Activated naive CD4-positive, alpha-beta T cell treated with anti-CD3 and anti-CD28 coated beads for 36 hours (primary cell): ENCODE measurements at places on chromosomes 6 and 20. TPM values are rescaled to one million over a fixed set of nuclear protein-coding genes. Genes with fewer than 3 reads are reported as not detected.

DNA sequence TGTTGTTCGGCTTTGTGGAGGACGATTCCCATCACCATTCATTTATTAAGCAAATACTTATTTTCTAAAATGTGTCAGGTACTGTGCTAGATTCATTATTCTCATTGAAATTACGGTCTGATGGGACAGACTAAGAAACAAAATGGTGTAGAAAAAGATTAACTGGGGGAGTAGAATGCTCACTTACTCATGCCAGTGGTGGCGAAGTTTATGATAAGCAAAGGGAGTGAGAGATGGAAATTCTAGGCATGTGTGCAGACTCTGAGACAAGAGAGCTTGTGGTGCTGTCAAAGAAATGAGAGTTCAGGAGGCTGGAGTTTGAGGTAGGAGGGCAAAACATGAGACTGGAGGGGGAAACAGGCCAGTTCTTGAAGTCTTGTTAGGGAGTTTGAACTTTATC lies 896 bp downstream of the RPP21 start:
- no peak for DNase-seq

Gene SCUBE3
- not detected for total RNA-seq

Gene MICAL1
- 22.9 TPM for total RNA-seq

GRCh38 chr6:47137073-47137472 lies 94.9 kb upstream of the ADGRF1 start:
- no peak for DNase-seq

Gene ASIP
- total RNA-seq: not detected

DNA sequence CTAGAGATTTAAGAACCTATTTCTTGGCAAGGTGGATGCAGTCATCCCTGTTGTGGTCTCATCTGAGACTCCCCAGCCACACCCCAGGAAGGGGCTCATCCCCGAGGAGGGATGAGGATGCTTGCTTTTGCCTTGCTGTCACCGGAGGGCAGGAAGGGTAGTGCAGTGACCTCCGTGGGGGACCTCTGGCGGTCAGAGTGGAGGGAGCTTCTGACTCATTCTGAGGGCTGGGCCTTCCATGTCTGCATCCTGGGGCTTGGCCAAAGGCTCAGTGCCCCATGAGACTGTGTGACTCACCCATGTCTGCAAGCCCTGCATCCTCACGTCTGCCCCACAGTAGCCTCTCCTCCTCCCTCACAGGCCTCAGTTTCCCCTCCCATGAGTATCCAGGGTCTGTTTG lies 38.7 kb downstream of the UQCC2 start:
- DNase-seq: no peak

GRCh38 chr6:32920715-32921114 lies 20.1 kb downstream of the HLA-DMB start:
- DNase-seq: no peak

DNA sequence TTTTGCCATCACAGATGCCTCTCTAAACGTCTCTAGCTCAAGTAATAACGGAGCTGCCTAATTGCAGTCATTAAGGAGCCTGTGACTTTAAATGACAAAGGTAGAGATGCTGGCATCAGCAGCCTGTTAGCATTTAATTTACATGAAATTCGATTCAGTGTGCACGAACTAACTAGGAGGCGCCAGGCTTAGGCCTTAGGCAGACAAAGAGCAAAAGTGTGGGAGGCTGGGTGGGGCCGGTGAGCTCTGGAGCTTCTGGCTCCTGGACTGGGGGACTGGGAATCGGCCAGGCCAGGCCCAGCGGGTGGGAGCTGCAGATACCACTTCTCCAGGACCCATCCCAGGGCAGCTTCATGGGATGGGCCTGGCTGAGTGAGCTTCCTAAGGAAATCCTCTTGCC lies 170.0 kb upstream of the AGPAT4 start:
- DNase-seq: no peak

GRCh38 chr6:90375681-90376439 lies 79.2 kb upstream of the BACH2 start:
- DNase-seq: no peak

GRCh38 chr20:43755390-43755789 lies 28.6 kb upstream of the GTSF1L start:
- no peak for DNase-seq

- no peak for DNase-seq
Observed at GRCh38 chr6:13678255-13678983, 33.2 kb downstream of the RANBP9 start.

DNA sequence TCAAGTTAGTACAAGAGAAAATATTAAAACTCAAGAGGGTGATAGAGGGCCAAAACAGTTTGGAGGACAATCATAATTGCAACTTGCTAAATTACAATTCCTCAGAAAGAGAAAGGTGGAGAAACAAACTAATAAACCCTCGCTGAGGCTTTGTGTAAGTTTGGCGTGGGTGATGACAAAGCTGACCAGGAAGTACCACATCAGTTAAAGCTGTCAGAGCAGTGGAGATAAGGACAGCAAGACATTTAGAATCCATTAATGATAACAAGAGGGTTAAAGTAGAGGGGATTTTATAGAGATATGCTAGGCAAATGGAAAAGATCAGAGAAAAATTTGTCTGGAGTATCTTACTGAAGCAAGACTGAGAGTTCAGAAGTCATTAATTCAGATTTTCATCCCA lies 334.4 kb downstream of the TFAP2B start:
- no peak for DNase-seq

Gene CLPSL1
- total RNA-seq: not detected

GRCh38 chr6:42436825-42437224 lies 14.9 kb downstream of the TRERF1 start:
- DNase-seq: no peak

GRCh38 chr6:117681162-117681741 lies 6.0 kb downstream of the NUS1 start:
- DNase-seq: no peak

- DNase-seq: no peak
Observed at GRCh38 chr20:17939622-17940223, 28.9 kb downstream of the SNX5 start.

DNA sequence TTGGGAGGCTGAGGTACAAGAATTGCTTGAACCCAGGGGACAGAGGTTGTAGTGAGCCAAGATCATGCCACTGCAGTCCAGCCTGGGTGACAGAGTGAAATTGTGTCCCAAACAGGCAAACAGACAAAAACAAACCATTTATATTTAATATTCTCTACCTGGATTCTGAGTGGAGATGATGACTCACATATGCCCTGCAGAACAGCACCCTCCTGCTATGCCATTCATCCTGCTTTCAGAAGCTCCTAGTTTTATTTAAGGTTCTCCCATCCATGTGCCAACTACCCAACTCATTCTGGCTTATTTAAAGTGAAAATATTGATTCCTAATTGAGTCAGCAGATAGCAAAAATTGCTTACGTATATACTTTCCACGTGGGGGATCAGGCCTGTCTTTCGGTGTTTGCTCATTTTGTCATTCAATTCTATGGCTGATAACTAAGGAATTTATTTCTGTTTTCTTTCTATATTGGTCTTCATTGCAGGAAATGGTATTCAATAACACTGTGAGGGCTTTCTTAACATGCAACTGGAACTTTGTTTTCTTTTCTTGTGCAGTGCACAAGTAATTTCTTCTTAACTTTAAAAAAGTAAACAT lies 459.1 kb upstream of the JAG1 start:
- DNase-seq: no peak

Gene MAP1LC3A
- 1.6 TPM for total RNA-seq

Gene SLC13A3
- not detected for total RNA-seq

DNA sequence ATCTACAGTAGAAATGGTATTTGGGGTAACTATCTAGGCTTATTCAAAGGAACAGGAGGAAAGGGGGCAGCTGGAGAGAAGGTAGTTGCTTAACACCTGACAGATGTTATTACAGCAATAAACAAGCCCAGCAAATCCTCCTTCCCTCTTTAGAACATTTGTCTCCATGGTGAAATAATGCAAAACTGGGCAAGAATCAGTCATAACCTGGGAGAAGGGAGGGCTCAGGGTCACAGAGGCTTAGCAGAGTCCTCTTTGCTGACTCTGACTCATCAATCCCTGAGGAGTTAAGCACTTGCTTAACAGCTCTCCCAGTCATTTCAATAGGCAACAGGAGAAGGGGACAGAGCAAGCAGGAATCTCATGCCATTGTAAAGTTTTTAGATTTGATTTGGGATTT lies 230.3 kb downstream of the IBTK start:
- no peak for DNase-seq

Gene ZNF334
- total RNA-seq: 1.7 TPM

Gene PMEPA1
- total RNA-seq: 2.0 TPM

DNA sequence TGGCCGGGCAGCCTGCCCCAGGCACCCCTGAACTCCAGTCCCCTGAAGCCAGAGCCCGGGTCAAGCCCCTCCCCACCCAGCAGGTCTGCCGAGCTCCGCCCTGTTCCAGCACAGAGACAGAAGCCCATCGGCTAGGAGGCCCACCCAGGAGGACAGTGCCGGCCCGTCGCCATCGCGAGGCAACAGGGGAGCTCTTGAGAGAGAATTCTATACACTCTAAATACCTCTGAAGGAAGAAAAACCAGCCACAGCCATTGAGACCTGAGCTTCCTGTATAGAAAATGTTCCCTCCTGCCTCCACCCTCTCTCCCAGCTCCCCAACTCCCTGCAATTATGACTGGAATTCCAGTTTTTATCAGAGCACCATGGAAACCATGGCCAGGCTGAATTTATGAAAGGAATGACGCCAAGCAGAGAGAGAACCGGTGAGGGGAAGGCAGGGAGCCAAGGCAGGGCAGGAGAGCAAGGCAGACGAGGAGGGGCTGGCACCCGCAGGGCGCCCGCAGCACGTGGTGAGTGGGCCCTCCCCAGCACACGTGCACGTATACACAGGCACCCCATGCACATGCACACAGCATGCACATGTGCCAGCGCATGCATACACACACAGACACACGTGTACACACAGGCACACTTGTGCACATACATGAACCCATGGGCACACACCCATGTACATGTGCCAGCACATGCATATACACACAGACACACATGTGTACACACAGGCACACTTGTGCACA lies 27.6 kb upstream of the MRGBP start:
- no peak for DNase-seq

Gene HLA-DQB2
- total RNA-seq: not detected

- DNase-seq: no peak
Observed at GRCh38 chr6:8525370-8525769, 90.0 kb upstream of the SLC35B3 start.

Gene PRR18
- not detected for total RNA-seq

DNA sequence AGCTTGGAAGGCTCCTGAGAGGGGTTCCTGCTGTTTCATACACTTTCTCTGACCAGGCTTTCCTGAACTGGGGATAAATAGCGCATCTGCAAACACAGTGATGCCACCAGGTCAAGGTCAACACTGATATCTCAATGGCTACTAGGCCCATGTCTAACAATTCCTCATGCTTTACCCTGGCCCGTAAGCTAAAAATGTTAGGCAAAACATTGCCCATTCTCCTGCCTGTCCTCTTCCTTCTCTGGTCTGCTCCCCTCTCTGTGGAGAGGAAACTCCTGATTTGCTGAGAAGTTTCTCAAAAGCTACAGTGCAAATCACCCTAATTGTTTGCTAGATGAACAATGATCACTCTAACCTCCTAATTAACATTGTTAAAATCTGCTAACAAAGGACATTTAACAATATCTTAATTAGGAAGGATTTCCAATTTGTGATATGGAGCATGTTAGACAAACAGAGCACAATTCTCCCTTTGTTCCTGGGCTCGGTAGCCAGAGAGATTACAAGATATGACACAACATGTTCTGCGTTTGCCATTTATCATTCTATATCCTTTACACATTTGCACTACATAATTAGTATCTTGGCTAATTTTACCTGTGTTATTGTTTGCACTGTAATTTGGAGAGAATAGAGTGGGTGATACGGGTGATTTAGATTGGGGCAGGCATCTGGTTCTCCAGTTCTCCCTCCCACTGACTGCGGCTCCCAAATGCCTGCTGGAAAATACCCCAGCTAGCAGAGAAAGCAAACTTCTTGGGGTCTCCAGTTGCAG lies 266.8 kb downstream of the CD83 start:
- DNase-seq: no peak

DNA sequence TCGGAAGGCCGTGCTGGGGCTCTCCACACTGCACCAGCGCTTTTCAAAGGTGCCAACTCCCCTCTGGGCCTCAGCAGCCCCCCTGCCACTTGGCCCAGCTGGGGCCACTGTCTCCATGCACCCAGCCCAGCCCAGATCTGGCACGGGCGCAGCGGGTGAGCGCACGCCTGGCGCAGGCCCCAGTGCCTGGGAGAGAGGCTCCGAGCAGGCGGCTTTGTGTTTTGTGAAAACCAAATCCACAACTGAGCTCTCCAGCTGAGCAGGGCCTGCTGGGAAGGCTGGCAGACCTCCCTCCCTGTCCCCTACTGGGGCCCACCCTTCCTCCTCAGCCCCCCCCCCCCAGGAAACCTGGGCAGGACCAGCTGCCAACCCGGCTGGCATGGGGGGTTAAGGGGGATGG lies 17.0 kb downstream of the MDGA1 start:
- no peak for DNase-seq

DNA sequence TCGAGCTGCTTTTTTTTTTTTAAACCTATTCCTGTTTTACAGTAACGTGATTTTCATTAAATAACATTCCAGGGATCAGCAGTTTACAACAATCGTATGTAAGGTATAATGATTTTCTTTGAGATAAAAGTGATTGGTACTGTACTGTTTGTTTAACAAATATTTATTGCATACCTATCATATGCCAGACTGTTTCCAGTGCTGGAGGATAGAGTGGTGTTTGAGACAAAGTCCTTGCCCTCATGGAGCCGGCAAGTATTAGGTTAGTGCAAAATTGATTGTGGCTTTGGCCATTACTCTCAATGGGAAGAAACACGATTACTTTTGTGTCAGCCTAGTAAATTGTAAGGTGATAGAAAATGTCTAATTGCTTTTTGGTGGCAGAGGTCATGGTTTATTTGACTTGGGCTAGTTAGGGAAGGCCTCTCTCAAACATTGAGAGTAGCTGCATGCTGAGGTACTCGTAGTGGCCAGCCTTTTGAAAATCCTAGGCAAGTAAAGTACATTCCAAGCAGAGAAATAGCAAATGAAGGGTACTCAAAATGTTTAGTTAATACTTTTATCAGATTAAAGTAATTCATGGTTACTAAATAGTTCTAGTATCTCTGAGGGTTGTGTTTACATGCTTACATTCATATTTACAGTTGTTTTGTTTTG lies 35.6 kb downstream of the PHF3 start:
- no peak for DNase-seq

- DNase-seq: no peak
Observed at GRCh38 chr20:10619427-10619826, 54.4 kb downstream of the JAG1 start.

Gene RBCK1
- total RNA-seq: 160 TPM

Gene HLA-DPB1
- 4.0 TPM for total RNA-seq

DNA sequence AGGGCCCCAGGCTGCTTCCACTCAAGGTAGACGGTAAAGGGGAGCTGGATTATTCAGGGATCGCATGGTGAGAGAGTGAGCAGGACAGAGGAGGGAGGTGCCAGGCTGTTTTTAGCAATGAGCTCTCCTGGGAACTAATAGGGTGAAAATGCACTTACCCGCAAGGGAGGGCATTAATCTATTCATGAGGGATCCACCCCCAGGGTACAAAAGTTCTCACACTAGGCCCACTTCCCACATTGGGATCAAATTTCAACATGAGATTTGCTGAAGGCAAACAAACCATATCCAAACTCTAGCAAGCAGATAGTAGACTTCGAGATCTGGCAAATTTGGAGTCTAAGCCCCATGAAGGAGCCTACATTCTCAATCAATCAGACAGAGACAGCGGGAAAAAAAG lies 408.6 kb downstream of the RNF144B start:
- DNase-seq: no peak

- no peak for DNase-seq
Observed at GRCh38 chr20:651713-652614, 1.0 kb downstream of the SRXN1 start.
